ENCODE measurements at places on chromosomes 13 and 19. TPM values are rescaled to one million over a fixed set of nuclear protein-coding genes. Genes with fewer than 3 reads are reported as not detected.

The IFNL1 gene
- not detected for total RNA-seq

The ZNF723 gene
- total RNA-seq = not detected

The SHISA7 gene
- total RNA-seq = 1.5 TPM

The KLK2 gene
- total RNA-seq = not detected

The TNFSF13B gene
- total RNA-seq = 1.4 TPM

The ZNF729 gene
- total RNA-seq = 0.16 TPM

The GPR12 gene
- total RNA-seq = 2.5 TPM

The CALR gene
- total RNA-seq = 471 TPM

The POU4F1 gene
- total RNA-seq = 8.3 TPM

The PDE4C gene
- total RNA-seq = 3.8 TPM

The FXYD3 gene
- total RNA-seq = 20.7 TPM

The CPB2 gene
- total RNA-seq = not detected

The WDR62 gene
- 6.4 TPM for total RNA-seq

The DPP9 gene
- total RNA-seq = 41.6 TPM

The HOMER3 gene
- 27.1 TPM for total RNA-seq

The ADGRE1 gene
- total RNA-seq = 2.1 TPM

The ITM2B gene
- total RNA-seq = 394 TPM

The ZFR2 gene
- total RNA-seq = 7.1 TPM

The CASP14 gene
- 0.27 TPM for total RNA-seq

The PTGIR gene
- 2.5 TPM for total RNA-seq

The MIA gene
- total RNA-seq = 3.4 TPM

The SPACA7 gene
- not detected for total RNA-seq

The ZNF382 gene
- 74.7 TPM for total RNA-seq

The CD22 gene
- 0.66 TPM for total RNA-seq

The NEK5 gene
- total RNA-seq = 2.5 TPM

The FGF14 gene
- total RNA-seq = 16.3 TPM

The THSD1 gene
- total RNA-seq = 15.7 TPM

The CFAP97D2 gene
- total RNA-seq = not detected

The KEAP1 gene
- total RNA-seq = 56.5 TPM

The NPAS1 gene
- 0.99 TPM for total RNA-seq

The ZNF493 gene
- 83.8 TPM for total RNA-seq

The FDX2 gene
- total RNA-seq = 18.5 TPM

The SIGLEC8 gene
- total RNA-seq = not detected

The LGALS14 gene
- total RNA-seq = not detected

The CGB1 gene
- total RNA-seq = not detected

The KIR3DL2 gene
- not detected for total RNA-seq

The ZNF497 gene
- total RNA-seq = 8.7 TPM

The MARK4 gene
- total RNA-seq = 35.6 TPM

The SH2D3A gene
- total RNA-seq = 1.5 TPM

The CGB5 gene
- total RNA-seq = not detected

The CEACAM5 gene
- total RNA-seq = 0.49 TPM

The SERTAD1 gene
- total RNA-seq = 4.1 TPM

The NCCRP1 gene
- total RNA-seq = 20.0 TPM
